ENCODE measurements at places on chromosomes 12 and 14.
A peak's percentile ranks its signal among the peaks of the same experiment; 100 is the strongest.

- DNase-seq, result no peak
These were observed 2.0 kb downstream of the DYRK2 start for GRCh38 chr12:67650388-67651131.

- no peak for DNase-seq
These were observed 13.7 kb downstream of the POMT2 start for GRCh38 chr14:77306851-77307496.

DNA sequence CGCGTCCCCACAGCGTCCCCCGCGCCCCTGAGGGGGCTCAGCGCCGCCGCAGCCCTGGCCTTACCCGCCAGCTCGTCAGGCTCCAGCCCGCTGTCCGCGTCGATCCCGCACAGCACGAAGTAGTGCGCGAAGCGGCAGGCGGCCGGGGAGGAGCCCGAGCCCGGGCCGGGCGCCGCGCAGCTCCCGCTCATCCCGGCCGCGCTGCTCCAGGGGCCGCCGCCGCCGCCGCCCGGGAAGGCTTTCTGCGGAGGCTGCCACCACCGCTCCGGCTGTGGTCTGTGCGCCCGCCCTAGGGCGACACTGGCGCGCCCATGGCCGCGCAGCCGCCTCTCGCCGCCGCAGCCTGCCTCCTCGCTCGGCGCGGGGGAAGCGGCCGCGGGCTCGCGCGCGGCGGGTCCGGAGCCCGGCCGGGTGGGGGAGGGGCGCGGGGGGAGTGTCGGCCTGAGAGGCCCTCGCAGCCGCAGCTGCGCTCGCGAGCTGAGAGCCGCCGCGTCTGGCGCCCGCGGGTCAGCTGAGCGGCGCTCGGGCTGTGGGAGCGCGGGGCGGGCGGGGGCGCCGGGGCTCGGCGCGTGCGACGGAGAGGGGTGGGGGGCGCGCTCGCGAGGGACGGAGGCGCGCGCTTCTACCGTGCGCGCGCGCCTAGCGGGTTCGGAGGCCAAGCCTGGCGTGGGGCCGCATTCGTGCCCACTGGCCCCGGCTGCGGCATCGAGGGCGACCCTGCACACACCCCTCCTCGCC lies at the start of gene DENND5B:
Gene DENND5B, minus strand, starts transcription at position 495 of the 738 bp plus-strand sequence. Its CDS starts 304 bp downstream, at position 191.
- DNase-seq, result peak; percentile 16

- no peak for DNase-seq
These were observed 6.4 kb downstream of the ITGB7 start for GRCh38 chr12:53200458-53201176.

GRCh38 chr12:111451649-111452129 lies 46.0 kb downstream of the SH2B3 start:
- no peak for DNase-seq

DNA sequence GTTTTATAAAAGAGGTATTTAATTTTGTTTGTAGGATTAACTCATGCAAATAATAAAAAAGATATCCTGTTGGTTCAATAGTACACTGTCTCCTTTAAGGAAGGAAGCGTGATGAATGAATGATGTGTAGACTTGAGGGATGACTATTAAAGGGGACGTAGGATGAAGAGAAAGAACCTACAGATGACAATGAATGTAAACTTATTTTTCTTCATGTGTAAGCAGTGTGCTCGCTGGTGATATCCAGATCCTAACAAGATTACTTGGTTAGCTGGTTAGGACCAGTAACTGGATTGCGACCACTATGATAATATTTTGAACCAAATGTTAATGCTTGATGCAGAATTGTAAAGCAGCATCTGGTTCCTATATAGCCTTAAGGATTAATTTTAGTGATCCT lies 2.6 kb downstream of the ARF6 start:
- DNase-seq, result no peak

DNA sequence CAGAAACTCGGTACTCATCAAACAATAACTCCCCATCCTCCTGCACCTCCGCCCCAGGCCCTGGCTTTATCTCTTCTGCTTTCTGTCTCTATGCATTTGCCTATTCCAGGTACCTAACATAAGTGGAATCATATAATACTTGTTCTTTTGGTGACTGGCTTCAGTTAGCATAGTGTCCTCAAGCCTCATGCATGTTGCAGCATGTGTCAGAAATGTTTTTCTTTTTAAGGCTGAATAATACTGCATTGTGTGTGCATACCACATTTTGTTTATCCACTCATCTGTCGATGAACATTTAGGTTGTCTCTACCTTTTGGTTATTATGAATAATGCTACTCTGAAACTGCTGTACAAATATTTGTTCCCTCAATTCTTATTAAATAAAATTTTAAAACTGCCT lies 117.1 kb downstream of the KICS2 start:
- no peak for DNase-seq

GRCh38 chr14:97027256-97027999 lies 230.2 kb downstream of the VRK1 start:
- no peak for DNase-seq

DNA sequence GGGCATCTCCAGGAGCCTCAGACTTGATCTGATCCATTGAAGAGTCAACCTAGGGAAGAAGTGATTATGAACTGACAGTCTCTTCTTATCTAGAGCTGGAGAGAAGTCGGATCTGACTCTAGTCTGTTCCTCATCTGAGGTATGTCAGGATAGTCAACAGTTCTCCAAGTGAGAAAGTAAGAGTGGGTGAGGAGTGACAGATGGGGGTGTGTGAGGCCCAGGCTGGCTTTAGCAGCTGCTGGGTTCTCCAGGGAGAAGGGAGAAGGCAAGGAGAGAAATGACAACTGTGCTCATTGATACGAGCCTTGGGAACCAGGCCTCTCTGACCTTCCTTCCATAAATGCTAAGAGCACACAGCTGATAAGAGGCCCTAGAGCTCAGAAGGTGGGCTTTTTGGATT lies 53.3 kb downstream of the IRAK3 start:
- DNase-seq, result no peak

DNA sequence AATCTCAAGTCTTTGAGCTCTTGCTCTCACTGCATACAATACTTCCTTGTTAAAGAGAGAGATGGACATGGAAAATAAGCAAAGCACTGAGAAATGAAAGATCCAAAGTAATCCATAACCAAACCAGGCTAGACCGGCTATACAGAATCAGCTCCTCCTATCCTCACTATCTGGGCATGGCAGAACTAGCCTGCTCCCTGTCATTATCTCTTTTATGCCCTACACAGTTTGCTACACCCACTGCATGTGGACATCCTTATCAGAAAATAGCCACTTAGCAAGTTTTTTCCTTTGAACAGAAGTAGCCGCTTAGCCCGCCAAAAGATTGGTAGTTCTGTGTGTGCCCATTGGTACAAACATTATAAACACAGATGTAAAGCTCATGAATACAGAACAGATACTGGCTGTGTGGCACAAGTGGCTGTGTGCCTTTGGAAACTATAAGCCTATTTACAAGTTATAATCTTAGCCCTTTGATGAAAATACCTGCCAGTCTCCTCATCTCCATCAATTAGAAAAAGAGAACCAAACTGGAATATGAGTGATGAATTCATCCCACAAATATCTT lies 34.7 kb downstream of the SPTB start:
- DNase-seq, result no peak

DNA sequence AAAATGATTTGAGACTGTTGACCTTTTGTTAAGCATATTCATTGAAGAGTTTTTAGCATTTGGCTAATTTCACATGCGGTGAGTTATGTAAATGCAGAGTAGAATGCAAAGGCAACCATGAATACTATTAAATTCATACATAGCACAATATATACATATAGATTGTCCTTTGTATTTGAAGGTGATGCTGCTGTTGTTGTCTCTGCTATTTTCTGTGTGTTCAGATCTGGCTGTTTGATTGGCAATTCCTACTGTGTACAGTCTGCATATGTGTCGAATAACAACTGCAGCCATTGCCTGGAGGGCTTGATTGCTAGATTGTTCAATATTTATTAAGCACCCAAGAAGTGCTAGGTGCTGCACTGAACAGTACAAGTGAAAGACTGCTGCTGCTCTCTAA lies 187.4 kb downstream of the FOXG1 start:
- no peak for DNase-seq

DNA sequence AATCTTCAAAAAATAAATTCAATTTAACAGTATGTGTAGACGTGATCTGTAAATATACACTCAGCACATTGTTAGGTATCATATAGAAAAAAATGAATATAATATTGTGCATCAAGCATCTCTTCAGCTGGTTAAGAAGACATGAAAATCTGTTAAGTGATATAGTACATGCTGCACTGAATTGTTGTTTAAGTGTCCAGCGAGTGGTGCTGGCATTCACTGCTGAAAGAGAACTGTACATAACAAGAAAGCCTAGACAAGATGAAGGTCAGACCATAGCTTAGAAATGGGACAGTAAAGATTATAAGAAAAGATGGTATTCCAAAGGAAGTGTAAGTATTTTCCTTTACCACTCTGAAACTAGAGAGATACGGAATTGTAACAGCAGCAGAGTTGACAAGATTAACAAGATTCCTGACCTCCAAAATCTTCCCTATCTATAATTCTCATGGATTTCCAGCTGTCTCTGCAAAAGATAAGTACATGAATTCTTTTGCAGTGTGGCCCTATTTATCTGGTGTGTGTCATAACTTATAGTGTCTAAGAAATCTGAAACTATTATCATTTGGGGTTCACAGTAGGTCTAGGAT lies 198.6 kb downstream of the FLRT2 start:
- DNase-seq, result no peak

GRCh38 chr14:65585216-65585615 lies 172.7 kb downstream of the FUT8 start:
- DNase-seq, result no peak

DNA sequence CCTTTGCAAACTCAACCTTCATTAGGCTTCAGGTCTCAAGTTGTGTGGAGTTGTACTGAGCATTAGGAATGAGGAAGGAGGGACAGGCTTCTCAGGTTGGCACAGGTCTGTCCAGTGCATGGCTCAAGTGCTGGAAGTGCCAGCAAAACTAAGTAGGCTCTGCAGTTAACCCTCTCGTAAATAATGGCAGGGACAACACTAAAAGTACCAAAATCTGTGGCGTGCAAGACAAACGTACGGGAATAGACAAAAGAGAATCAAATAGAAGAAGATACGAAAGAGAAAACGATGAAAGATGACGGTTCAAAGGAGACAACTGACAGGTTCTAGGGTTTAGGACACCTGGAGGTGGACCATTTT lies 612 bp downstream of the TRAPPC6B start:
- DNase-seq, result no peak

- no peak for DNase-seq
These were observed 12.6 kb downstream of the RAPGEF3 start for GRCh38 chr12:47746073-47746472.

DNA sequence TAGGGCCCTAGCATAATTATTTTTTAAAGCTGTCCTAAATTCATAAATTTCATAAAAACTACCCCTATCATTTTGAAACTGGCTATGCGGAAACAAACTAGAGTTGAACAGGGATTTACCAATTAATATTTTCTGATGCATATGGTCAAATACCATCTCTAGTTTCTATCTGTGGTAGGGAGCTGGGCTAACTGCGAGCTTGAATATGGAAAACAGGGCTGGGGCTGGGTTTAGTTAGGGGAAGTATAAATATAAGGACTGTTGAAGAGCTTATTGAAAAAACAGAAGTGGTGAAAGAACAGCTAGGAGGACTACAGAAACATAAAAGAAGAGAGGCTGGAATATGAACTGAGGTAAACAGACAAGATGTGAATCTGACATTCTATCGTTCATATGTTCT lies 91.8 kb downstream of the SLC38A1 start:
- DNase-seq, result no peak

- DNase-seq, result peak; percentile 88
These were observed 17.7 kb upstream of the CD27 start for GRCh38 chr12:6426882-6427671.

- no peak for DNase-seq
These were observed 25.5 kb downstream of the ZNF664 start for GRCh38 chr12:123998344-123998990.

DNA sequence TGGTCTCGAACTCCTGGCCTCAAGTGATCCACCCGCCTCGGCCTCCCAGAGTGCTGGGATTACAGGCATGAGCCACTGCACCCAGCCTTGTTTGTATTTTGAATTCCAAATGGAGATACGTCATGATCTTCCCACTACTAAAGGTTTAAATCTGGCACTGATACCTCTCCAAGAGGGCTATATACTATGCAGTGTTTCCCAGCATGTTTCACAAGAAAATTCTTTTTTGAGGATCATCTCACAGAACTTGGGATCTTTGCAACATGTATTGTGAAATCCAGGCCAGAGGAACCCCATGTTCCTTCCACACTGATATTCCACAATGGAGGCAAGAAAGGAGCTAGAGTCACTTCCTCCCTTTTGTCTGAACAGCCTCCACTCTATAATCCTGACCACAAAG lies 112.7 kb downstream of the NT5DC3 start:
- no peak for DNase-seq

DNA sequence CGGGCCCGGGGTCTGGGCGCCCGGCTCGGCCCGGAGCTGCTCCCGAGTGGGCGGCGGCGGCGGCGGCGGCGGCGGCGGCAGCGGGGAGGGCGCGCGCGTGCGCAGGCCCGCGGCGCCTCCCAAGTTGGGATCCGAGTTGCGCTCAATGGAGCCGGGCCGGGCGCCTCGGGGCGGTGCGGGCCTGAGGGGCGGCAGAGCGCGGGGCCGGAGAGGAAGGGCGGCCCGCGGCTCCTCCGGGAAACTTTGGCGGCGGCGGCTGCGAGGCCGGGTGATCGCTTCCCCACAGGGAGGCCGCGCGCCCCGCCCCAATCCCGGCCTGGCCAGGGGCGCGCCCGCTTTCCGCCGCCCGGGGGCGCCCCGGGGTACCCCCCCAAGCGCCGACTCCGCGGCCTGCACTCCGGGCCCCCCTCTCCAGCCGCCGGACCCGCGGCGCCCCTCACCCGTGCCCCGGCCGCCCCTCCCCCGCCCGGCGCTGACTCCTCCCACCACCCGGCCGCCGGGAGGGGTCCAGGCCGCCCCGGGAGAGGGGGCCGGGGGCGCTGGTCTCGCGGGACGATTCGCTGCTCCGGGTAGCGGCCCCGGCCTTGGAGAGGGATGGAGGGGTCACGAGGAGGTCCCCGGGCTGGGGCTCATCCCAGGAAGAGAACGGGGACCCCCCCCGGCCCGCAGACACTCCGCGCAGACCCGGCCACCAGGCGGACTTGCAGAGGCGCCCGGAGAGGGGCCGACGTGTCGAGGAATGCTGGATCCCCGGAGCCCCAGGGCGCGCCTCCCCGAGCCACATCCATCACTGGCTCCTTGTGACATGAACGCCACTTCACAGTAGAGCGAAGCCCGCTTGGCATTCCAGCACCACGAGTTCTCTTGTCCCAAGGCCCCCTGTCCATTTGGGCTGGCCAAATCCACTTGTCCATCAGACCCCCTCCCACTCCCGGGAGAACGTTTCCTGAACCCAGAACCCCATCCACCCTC lies at the start of gene RILPL1:
Gene RILPL1, minus strand, starts transcription at position 48 of the 972 bp plus-strand sequence. CDS start 237 bp downstream, outside the sequence.
- peak; percentile 23 for DNase-seq

GRCh38 chr14:67131691-67132090 lies 57.5 kb upstream of the GARIN2 start:
- DNase-seq, result no peak

- DNase-seq, result no peak
These were observed 331.1 kb downstream of the GLT1D1 start for GRCh38 chr12:129184127-129184928.

- DNase-seq, result no peak
These were observed 31.2 kb downstream of the CREBL2 start for GRCh38 chr12:12642916-12643315.

DNA sequence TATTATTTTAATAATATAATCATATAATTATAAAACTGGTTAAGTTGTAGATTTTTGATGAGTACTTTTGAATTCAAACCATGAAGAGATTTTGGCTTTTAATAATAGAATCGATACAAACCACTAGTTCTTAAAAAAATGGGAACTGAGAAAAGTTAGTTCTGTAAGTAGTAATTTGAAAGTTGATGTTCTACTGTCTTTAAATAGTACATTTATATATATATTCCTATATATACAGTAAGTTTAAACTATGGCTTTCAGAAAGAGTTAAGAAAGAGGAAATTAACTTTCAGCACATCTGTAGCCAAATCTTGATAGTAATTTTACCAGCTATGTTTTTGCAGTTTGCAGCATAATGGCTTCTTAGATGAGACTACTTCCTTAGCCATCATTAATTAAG lies 7.8 kb downstream of the LRRK2 start:
- no peak for DNase-seq
